Panc1 (cell line): ENCODE measurements at places on chromosomes 3 and 15. TPM values are rescaled to one million over a fixed set of nuclear protein-coding genes. Genes with fewer than 3 reads are reported as not detected.

Gene B3GALNT1
- 31.1 TPM for total RNA-seq

Gene PHLDB2
- total RNA-seq, result 11.3 TPM

Gene DUOXA2
- not detected for total RNA-seq

Gene TEX55
- not detected for total RNA-seq

Gene RTP3
- total RNA-seq, result not detected

Gene XIRP1
- total RNA-seq, result not detected

Gene RNF7
- 87.3 TPM for total RNA-seq

Gene CD86
- not detected for total RNA-seq

Gene OXTR
- total RNA-seq, result 2.7 TPM

Gene SNTN
- total RNA-seq, result not detected

Gene PDZRN3
- not detected for total RNA-seq

Gene ANKRD34C
- not detected for total RNA-seq

Gene KCNMB3
- total RNA-seq, result 5.8 TPM
